ENCODE measurements at places on chromosomes 2 and 18.

DNA sequence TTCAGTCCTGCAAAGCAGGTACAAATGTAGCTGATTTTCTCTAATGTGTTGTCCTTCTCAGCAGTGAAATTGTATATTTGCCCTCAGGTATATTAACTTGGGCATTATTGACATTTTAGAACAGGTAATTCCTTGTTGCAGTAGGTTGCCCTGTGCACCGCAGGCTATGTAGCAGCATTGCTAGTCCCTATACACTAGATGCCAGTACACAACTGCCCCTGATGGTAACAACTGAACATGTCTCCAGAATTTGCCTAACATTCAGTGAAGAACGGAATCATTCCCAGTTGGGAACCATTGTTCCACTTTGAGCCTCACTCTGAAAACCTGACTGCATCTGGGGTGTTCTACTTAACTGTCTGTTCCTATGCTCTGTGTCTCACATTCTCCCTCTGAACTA lies 23.1 kb upstream of the TFPI start:
- DNase-seq: no peak

DNA sequence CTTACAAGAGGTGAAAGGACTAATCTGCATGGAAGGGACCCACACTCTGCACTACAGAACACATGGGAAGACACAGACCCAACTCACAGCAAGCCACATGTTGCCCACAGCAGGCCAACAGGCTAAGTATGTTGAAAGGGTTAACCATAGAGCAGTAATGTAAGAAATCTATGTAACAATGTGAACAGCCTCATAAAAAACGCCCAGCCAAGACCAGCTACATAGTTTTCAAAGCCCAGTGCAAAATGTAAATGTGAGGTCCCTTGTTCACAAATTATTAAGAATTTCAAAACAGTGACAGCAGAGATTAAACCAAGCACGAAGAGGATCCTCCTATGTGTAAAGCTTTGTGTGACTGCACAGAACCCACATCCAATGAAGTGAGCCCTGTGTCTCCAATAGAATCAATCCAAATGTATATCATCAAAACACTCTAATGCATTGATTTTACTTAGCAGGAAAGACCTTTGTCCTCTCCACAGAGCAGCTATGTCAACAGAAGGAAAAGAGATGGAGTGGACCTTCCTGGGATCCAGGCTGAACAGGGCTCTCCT lies 210.1 kb downstream of the AGPS start:
- DNase-seq: no peak

GRCh38 chr2:20180676-20181648 lies 44.0 kb downstream of the SDC1 start:
- DNase-seq: no peak

GRCh38 chr2:227871375-227871791 lies at the start of gene DAW1:
DAW1 (plus strand) TSS chr2:227871631; CDS start chr2:227871690, 59 bp downstream.
- DNase-seq: peak; percentile 75

DNA sequence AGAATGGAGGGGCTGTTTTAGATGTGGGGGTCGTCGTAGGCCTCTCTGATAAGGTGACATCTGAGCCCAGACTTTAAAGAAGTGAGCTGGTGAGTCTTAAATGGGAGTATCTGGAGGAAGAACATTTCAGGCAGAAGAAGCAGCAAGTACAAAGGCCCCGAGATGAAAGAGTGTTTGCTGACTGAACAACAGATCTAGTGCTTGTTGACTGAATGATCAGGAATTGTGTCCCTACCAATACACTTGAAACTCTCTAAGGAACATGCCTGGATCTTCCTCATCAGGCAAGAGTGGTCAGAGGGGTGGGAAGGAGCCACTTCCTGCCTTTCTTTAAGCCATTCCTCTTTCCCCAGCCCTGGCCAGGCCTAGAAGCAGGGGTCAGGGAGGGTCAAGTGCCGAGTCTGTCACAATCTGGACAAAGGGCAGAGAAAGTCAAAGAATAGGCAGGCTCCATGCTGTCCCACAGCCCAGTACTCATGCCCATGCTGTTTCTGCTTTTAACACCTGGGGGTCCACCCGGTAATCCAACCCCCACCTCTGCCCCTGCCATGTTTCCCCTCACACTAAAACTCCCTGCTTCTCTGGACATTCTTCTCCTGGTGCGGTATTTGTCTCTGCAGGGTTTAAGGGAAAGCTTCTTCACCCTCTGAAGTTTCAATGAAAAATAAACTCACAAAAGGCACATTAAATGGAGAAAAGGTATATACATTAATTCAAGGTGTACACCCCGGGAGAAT lies 3.0 kb upstream of the TMEM37 start:
- DNase-seq: no peak
